ENCODE measurements at places on chromosomes 16 and 17. TPM values are rescaled to one million over a fixed set of nuclear protein-coding genes. Genes with fewer than 3 reads are reported as not detected.

GRCh38 chr17:32634167-32634566, 147.4 kb downstream of the CDK5R1 start:
- DNase-seq = no peak

MMP15 gene
- not detected for polyA plus RNA-seq

GRCh38 chr17:34076743-34077631, 178.1 kb upstream of the CCL2 start:
- no peak for DNase-seq

DNA sequence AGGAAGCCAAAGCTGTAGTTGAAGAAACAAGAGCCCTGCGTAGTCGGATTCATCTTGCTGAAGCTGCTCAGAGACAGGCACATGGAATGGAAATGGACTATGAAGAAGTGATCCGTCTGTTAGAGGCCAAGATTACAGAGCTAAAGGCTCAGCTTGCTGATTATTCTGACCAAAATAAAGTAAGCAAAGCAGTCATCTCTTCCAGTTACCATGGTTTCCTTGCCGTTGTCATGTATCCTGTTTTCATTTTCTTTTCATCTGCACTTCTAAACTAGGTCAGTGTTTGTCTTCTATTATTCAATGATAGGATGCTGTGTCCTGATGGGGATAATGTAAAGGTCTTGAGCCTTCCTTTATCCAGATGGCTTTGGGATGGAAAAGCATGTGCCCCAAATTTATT, 104.3 kb downstream of the STXBP4 start:
- DNase-seq = no peak

GP1BA gene
- 0.64 TPM for polyA plus RNA-seq

GRCh38 chr16:10181196-10182162, 749 bp downstream of the GRIN2A start:
- no peak for DNase-seq

- no peak for DNase-seq
Measured at GRCh38 chr16:3101841-3102470, 2.9 kb upstream of the ZSCAN10 start.

DNA sequence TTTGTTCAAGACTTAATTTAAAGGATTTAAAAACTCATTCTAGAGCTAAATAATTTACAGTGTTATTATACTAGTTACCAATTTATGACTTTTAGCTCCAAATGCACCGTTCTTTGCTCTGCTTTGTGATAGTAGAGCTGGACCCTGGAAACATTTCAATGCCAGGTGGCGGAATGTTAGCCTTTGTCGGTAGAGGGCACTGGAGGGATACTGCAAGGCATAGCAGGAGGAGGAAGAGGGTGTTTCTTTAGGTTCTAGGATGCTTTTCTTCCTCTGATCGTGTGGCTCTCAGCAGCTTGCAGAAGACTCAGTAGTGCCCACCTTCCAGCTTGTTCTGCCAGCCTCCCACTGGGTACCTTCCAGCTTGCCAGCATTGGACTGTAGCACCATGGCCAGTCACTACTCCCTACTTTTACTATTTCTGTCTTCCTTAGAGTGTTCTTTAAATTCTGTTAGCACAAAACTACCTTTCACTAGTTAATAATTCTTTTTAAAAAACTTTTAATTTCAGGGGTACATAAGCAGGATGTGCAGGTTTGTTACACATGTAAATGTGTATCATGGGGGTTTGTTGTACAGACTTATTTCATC, 325.3 kb downstream of the UTP18 start:
- DNase-seq = no peak

DNA sequence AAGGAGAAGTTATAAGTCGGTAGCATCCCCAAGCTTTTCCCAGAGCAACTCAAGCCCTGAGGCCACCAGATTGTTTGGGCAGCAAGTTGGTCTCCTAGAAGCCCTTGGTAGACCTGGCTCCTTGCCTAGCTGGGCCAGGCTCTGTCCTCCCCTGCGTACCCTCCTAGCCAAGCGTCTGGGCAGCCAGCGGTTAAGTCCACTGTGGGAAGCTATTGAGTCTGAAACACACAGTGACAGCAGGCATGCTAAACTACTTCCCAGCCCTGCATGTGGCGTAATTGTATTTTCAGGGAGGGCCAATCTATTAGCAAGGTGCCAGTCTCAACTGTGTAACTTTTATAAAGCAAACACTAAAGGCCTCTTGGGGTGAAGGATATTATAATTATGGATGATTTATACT, 419.1 kb upstream of the RBFOX1 start:
- no peak for DNase-seq

DNA sequence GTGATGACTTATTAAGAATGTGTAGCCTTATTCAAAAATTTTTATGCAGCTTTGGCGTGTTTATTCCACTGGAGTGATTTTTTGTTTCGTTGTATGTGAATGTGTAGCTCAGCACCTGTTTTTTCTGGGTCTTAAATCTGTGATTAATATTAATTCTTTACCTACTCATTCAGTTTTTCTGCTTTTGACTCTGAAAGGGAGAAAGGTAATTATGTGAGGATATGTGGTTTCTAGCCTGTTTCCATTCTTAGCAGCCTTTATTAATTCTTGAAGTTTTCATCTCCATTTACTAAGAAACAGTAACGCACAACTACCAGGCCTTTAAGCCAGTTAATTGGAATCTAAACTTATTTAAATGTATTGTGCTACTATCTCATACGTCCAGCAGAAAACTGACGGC, 7.0 kb downstream of the HEATR3 start:
- DNase-seq = no peak

GRCh38 chr16:1088295-1089170, 7.5 kb downstream of the C1QTNF8 start:
- no peak for DNase-seq

GRCh38 chr17:57609878-57610270, 135.2 kb downstream of the CCDC182 start:
- DNase-seq = no peak

KRT17 gene
- polyA plus RNA-seq = 4.9 TPM

- no peak for DNase-seq
Measured at GRCh38 chr17:74843352-74843627, 16.4 kb downstream of the GRIN2C start.

ZKSCAN2 gene
- 1.6 TPM for polyA plus RNA-seq

DNA sequence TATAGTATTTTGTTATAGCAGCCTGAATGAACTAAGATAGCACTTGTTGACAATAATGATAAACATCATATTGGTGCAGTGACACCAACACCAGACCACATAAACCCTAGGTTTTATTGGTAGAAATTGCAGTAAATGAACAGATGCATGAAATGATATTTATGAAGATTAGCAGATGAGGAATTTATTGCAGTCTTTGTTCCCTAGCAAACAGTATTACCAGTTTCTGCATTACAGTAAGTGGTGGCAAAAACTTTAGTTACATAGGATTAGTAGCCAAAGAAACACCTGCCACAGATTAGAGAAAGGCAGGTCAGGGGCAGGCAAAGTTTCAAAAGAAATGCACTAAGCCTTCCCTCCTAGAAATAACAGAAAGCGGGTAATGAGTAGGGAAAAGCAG, 17.7 kb upstream of the TANC2 start:
- DNase-seq = no peak

DNA sequence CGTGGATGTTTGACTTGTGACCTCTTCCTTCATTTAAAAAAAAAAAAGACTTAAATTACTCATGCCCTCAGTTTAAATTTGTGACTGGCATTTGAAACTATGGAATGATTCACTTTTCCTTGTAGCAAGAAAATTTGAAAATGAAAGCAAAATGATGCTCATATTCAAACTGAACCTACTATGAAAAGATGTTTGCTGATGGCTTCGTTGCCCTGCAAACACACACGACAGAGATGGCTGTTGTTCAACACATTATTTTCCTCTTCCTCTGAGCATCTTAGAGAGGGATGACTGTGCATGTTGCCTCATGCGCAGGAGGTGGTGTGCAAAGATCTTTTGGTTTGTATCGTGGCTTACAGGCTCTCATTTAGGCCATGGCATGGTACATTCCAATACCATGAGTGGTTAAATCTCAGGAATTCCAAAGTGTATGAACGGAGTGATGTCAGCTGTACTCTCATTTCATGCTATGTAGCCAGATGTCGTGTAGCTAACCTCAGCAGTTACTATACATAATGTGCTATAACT, 164.5 kb downstream of the PRKCA start:
- no peak for DNase-seq

DNA sequence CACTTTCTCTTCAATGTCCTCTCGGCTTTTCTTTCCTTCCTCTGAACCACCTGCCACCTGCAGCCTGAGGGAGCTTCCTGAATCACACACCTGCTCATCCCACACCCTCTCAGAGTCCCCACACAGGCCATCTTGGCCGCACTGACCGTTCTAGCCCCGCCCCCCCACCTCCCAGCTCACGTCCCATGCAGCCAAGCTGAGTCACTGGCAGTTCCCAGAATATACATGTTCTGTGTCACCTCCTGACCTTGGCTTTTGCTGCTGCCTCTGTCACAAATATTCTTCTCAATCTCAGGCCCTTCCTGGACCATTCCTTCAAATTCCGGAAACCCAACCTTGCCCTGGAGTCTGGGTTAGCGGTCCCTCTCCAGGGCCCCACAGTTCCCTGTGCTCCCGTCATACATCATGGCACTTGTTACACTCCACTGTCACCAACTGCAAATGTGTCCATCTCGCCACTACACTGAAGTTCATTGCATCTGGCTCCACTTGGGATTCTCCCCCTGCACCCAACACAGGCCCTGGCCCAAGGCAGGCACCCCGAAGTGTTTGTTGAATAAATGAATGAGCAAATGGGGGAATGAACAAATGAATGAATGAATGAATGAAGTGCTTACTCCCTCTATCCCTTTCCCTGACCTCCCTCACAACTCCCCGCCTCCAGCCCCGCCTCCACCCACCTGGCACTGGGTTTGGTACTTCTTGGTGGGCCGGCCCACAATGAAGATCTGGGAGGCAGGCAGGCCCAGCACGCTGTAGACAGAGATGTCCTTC, 12.8 kb downstream of the PIMREG start:
- no peak for DNase-seq

DNA sequence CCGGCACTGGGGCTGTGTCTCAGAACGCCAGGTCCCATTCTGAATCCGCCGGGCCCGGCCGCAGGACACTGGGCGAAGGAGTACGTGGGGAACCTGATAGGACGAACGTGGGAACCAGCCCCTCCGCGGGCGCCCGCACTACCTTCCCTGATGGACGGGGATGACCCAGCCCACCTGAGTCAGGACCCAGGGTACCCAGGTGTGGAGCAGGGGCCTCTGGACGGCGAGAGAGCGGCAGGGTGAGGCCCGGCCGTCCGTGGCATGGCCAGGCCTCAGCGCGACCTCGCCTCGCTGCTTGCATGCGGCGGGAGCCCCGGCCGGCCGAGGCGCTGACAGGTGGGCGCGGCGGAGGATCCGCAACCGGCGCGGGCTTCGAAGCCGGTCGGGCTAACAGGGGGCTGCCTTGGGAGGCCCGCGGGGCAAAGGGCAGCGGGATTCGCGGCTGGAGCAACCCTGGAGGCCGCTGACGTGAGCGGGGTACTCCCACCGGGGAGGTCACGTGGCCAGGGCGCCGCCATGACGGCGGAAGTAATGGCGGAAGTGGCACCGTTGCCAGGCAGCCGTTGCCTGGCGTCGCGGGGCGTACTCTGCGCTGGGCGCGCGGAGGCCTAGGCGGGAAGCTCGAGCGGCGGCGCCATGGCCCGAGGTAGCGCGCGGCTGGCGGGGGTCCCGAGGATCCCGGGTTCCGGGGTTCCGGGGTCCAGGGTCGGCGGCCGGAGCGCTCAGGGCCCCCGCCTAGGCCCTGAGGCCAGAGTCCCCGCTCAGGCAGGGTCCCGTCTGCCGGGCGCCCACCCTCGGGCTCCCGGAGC, at the start of gene WDR90:
WDR90 (plus strand) TSS at position 585 of the 809 bp plus-strand sequence; CDS start at position 637, 52 bp downstream.
- DNase-seq = peak; percentile 61

MT1M gene
- polyA plus RNA-seq = not detected

DNA sequence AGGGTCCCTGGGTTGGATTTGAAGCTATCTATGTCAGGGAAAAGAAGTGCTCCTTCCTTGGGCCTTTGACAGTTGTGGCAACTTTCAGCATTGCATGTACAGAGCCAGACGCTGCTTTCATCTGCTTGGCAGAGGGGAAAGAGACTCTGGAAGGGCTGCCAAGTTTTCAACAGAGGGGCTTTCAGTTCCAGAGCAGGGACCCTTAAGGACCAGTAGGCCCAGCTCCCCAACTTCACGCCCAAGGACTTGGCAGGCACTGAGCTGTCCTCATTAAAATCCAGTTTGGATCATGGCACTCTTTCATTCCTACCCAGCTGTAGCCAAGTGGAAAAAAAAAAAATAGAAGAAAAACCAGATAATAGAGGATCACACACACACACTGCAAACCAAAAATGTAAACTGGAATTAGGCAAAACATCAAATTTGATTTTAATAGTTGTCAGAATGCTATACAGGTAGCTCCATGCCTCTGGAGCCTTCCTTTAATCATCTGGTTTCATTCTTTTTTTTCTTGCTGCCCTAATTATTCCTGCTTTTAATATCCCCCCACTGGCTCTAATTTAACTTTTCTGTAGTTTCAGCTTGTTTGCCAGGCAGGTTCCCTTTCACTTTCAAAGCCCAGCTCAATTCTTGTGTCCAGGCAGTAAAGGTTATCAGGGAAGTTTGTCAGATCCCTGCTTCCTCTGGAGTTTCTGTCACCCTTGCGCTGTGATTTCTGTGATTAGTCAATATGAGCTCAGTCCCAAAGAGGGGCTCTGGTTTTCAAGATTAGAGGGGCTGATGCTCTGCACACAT, 702.6 kb upstream of the CDH8 start:
- DNase-seq = no peak

GRCh38 chr17:58756246-58757161, 850 bp downstream of the PPM1E start:
- DNase-seq = no peak

DNA sequence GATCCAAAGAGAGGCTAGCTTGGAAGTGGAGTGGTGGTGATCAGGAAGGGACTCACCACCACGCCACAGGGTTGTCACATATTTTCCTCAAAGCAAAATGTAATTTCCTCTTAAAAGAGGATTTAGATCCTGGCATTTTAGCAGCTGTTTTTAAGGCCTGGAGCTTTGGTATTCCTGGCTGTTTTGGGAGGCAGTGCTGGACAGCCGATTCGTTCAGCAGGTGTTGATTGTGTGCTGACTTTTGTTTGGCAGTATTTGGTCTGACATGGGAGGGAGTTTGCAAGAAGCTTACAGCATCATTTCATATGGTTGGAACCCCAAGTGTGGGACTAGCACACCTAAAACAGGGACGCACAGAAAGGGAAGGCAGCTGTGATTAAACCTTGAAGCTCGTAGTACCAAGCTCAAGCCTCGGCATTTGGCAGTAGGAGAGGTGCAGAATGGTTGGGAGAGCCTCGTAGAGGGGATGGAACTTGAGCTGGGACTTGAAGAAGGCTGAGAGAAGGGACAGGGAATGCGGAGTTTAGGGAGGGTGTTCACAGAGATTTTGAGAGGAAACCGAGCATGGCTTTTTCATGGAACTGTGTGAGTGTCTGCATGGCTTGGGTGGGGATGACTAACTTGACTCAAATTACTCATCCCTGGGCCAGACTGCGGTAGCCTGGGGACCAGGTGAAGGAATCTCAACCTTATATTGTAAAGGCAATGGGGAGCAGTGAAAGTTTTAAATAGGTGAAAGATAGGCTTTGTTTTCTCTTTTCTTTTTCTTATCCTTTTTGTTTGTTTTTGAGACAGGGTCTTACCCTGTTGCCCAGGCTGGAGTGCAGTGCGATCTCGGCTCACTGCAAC, 52.3 kb downstream of the RPTOR start:
- no peak for DNase-seq
